ENCODE measurements at places on chromosomes 5 and 9.

DNA sequence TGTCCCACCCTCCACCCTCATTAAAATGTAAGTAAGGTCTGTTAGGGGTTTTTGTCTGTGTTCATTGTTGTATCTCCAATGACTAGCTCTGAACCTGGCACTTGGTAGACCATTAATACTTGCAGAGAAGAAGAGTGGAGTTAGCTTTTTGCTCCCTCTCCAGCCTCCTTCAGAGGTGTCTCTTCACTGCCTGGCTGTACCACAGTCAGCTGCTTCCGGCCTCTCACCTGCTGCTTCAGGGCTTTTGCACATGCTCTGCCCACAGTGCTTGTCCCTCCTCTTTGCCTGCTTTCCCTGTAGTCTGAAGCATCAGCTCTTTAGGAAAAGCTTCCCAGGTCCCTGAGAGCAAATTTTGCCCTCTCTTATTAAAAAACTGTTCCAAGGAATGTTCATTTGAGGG lies 83.6 kb downstream of the SNX24 start:
- no peak for DNase-seq

DNA sequence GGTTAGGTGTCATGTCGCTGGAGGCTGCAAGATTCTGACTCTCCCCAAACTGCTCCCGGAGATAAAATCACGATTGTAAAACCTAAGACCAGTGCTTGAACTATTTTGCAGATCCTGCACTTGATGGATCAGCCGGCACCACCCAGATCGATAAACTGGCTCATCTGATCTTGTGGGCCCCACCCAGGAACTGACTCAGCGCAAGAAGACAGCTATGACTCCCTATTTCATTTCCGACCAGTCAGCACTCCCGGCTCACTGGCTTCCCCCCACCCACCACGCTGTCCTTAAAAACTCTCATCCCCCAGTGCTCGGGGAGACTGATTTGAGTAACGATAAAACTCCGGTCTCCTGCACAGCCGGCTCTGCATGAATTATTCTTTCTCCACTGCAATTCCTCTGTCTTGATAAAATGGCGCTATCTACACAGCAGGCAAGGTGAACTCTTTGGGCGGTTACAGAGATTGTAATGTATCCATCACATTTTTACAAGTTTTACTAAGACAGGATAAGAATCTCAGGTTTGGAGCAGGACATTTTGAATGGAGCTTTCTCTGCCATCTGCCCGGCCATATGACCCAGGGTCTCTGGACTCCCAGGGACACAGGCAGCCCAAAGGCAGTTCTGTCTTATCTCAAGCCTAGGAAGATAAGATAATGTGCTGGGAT lies 10.6 kb upstream of the PPP1R26 start:
- peak; percentile 25 for DNase-seq

DNA sequence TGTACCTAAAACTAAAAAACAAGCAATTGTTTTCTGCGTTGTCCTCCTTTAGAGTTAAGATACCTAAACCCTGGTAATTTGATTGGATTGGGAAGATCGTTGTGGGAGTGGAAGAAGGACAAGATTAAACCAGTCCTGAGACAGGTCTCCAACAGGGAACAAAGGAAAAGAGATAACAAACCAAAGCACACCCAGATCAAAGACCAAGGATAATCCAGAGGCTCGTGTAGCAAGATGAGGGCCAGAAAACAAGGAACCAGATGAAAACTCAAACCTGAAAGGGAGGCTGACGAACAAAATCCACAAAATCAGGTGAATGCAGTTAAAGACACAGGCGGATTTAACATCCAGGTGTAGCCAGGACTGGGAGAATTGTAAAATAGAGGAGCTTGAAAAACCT lies 618.1 kb downstream of the SLCO4C1 start:
- no peak for DNase-seq

DNA sequence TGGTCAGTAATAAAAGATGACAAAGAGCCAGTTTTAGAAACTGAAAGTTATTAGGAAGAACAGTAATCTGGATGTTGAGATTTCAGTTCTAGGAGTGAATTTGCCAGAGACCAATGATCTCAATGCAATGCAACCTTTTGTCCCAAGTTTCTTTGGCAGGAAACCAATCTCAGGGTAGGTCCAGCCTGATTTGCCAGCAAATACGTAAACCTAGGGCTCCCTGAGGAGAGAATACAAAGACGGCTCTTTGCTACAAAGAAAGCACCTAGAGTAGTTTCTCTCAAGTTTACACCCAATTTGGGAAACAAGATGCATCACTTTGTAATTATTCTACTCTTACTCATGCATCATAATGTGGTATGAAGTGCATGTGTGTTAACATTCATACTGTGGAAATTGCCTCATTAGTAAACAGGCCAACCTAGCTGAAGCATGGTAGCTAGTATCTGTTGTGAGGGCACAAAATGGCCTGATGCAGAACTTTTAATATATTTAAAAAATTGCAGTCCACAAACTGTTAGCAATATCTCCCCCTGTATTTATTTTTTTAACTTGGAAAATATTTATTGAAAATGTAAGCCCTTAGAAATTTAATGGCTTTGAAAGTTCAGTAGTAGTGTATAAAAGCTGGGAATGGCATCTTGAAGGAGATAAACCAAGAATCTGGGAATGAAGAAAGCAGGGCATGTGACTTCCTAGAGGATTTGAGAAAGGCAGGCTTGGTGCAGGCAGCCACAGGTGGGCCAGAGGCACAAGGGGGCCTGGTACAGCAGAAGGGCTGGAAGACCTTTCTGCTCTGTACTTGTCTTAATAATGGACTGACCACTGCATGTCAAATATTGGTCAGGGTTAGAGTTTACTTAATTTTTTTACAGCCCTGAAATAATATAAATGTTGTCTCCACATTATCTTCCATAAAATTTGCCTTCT lies 59.5 kb downstream of the MAST4 start:
- no peak for DNase-seq

GRCh38 chr5:149936700-149937091 lies 7.9 kb downstream of the PDE6A start:
- no peak for DNase-seq

DNA sequence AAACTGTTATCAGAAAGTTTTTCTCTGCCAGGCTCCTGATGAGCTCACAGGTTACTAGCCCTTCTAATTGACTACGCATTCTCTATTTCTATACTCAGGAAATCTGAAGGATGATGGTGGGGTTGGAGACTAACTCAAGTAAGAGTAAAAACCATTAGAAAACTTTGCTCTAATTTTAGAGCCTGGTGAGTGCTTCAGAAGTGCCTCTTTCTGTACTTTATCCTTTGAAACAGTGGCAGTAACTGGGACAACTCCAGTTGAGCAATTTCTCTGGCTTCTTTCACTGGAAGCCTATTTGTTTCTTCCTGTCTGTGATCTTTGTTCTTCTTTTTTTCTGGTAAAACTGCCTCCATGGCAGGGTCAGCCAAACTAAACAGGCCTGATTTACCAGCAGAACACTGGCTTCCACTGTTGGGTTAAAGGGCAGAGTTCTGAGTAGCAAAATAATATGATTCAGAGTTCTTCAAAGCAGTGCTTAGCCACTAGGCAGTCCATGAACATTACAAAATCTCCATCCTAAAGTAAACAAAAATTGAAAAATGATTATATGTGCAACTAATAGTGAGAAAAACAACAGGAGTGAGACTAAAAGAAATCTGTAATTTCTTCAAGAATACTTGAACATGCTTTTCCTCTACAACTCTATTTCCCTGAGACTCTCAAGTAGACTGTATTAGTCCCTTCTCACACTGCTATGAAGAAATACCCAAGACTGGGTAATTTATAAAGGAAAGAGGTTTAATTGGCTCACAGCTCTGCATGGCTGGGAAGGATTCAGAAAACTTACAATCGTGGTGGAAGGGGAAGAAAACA lies 79.8 kb downstream of the MROH2B start:
- DNase-seq = no peak

GRCh38 chr5:172630482-172630881 lies 10.6 kb upstream of the NEURL1B start:
- DNase-seq = no peak

DNA sequence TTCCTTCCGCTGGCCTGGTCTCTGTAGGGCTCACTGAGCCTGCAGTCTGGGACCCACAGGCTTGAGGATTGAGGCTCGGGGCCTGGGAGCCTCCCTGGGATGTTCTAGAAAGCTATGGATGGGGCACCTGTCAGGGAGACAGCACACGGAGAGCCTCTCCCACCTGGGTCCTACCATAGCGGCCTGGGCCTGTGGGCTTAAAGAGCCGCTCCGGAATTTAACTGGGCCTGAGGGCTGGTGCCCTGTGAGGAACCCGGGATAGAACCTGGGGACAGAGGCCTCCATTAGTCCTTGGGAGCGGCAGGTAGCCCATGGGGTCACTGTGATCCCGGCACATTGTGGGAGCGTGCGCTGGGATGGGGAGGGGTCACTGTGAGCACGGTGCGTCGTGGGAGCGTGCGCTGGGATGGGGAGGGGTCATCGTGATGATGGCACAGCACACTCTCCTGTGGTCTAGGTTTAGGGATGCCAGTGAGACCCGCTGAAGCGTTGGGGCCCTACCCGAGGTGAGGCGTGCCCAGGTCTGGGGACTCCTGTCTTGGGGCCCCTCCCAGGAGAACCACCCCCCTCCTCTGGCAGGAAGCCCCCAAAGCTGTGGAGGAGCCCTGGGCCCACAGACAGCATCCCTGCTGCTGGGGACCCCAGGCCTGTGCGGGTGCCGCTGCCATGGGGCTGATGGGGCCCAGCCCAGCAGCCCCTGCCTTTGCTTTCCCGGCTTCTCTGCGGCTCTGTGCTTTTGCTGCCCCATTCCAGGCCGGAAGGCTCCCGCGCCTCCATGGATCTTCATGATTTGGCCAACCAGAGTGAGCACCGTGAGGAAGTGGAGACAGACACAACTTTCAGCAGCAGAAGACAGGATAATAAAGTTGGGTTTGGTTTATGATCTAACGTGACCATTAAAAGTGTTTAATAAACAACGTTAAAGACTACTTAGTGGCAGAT lies 3.4 kb upstream of the CEP72 start:
- DNase-seq = no peak

GRCh38 chr5:116380621-116381020 lies 194.0 kb downstream of the SEMA6A start:
- DNase-seq = no peak

- DNase-seq = no peak
Observed at GRCh38 chr9:99486684-99487083, 264.6 kb downstream of the SEC61B start.

DNA sequence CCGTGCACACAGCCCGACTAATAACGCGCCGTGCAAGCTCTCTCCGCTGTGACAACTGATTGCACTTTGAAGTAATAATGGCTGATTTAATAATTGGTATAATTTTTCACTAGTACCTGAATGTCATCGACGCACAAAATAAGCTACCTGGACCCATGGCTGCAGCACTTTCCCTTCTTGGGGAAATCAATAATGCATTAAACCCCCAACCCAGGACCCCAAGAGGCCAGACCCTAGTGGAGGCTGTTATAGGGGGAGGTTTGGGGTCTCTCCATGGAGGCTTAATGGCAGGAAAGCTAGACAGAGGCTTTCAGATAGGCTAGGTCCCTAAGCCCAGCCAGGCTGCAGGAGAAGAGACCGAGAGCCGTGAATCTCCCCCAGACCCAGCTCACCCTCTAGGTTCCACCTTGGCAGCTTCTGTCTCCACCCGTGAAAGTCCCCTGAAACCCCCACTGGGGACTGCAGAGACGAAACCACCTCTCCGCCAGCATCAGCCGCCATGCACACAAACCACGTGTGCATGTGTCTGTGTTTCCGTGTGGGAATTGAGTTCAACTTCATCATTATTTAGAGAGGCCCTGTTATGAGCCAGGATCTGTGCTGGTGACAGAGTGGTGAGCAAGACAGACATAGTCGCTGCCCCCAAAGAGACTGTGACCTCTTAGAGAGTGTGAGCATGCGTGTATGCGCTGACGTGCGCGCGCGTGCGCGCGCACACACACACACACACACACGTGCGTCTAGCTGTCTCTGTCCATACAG lies 168.6 kb upstream of the MVB12B start:
- no peak for DNase-seq

GRCh38 chr9:91534374-91534773 lies 110.7 kb upstream of the NFIL3 start:
- no peak for DNase-seq

DNA sequence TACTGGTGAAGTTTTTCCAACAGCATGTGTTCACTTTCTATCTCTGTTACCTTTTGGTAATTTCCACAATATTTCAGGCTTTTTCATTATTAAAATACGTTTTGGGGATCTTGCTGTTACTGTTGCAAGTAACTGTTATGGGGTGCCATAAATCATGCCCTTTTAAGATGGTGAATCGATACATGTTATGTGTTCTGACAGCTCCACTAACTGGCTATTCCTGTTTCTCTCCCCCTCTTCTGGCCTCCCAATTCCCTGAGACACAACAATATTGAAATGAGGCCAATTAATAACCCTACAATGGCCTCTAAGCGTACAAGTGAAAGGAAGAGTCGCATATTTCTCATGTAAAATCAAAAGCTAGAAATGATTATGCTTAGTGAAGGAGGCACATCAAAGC lies 13.1 kb upstream of the MSH3 start:
- DNase-seq = no peak

DNA sequence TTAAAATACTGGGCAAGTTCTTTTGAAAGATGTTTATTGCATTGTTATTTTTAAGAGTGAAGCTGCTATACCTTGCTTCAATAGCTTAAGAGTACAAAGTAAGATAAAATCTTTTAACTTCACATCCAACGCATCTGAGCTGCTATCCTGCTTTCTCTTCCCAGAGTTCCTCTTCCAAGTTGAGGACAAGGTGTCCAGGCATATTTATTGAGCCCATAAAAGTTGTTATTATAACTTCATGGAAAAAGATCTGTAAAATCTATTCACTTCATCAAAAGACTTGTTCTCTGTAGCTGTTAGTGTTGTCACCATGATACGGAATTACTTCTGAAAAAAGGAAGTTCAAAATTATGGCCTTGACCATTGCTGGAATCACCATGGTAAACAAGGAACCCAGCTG lies 306.2 kb upstream of the ELAVL2 start:
- no peak for DNase-seq

DNA sequence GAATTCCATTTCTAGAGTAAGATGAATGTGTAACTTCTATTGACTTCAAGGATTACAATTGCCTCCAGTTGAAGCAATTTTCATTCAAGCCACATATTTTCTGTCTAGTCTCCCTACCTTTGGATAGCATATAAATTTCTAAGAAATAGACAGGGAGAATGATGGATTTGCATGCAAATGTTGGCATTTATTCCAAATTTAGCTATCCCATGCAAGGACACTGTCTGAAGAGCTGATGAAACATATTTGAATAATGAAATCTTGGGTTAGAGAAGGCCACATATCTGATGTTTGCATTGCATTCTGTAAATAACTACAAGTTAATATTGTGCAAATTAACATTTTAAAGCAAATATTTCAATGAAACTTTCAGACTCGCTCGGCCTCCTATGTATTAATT lies 36.0 kb upstream of the NAA35 start:
- DNase-seq = no peak

GRCh38 chr5:125452991-125453390 lies 706.6 kb upstream of the ZNF608 start:
- DNase-seq = no peak
